ENCODE measurements at places on chromosomes 6 and 20.

- DNase-seq, result no peak
These were observed 607.4 kb downstream of the PKHD1 start for GRCh38 chr6:51480040-51480439.

GRCh38 chr6:43502666-43503065 is 7.5 kb downstream of the LRRC73 start:
- no peak for DNase-seq

DNA sequence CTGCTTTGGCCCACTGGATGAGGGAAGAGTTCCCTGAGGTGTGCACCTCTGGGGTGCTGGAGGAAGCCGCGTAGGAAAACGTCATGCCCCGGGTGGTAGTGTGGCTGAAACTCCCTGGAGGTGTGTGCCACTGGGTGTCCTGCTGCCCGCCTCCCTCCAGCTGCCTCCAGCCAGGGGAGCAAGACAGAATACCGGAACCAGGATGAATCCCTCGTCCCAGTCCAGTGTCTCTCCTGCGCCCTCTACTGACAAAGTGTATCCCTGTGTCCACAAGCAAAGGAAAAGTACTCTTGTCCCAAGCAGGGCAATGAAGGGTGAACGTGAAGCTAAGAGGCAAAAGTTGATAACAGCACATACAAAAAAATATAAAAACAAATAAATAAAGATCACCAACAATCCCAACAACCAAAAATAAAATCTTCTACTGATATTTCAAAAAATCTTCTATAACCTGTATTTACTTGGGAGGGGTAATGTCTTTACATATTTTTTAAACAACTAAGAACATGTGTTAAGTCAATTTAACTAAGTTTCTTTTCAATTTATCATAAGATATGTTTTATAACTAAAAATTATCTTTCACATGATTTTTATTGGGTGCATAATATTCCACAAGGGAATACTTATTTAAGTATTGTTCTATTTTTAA is 437.6 kb downstream of the MAFB start:
- no peak for DNase-seq

DNA sequence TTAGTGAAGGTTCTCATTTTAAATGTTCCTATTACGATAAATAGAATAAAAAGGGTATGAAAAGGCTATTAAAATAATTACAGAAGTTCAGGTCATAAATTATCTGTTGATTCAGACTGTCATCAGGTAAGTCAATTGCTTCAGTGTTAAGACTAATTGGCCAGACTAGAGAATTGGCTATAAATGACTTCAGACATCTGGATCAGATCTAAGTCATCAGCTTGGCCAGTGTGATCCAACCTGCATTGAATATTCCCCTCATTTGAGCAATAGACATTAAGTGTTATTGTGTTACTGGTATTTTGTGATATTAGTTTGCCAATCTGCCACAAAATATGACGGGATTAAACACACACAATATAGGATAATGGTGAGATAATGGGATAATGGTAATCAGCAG is 377.6 kb upstream of the CITED2 start:
- no peak for DNase-seq

DNA sequence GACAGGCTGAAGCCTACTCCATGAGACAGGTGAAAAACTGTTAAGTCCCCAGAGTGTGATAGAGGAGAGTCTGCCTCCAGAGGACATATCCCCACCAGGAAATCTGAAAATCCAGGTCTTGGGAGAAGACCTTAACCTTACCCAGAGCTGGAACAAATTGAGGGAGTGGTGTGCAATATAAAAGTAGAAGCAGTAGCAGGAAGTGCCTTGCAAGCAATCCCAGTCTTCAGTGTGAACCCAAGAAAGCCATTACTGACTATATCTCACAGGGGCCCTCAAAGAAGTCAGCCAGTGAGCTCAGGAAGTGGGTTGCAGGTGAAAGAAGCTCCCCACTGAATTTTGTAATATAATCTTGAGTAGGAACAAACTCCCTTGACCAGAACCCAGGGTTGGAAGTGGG is 41.9 kb upstream of the PKIB start:
- DNase-seq, result no peak

GRCh38 chr6:37171970-37172812 is 2.2 kb downstream of the PIM1 start:
- DNase-seq, result peak; percentile 82

DNA sequence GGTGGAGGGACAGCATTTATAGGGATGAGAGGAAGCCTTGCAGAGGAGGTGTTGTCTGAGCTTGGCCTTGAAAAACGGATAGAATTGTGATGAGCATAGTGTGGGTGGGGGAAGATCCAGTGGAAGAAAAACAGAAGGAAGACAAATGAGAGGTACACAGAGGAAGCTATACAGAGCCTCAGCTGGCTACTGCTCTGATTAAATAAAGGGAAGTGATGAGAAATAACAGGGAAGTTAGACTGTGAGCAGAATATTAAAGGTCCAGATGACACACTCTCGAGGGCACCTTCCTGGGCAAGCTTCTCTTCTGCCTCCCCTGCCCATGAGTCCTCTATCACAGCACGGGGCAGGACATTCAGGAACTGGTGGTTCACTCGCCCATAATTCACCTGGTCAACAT is 182.3 kb downstream of the KIF16B start:
- DNase-seq, result no peak

DNA sequence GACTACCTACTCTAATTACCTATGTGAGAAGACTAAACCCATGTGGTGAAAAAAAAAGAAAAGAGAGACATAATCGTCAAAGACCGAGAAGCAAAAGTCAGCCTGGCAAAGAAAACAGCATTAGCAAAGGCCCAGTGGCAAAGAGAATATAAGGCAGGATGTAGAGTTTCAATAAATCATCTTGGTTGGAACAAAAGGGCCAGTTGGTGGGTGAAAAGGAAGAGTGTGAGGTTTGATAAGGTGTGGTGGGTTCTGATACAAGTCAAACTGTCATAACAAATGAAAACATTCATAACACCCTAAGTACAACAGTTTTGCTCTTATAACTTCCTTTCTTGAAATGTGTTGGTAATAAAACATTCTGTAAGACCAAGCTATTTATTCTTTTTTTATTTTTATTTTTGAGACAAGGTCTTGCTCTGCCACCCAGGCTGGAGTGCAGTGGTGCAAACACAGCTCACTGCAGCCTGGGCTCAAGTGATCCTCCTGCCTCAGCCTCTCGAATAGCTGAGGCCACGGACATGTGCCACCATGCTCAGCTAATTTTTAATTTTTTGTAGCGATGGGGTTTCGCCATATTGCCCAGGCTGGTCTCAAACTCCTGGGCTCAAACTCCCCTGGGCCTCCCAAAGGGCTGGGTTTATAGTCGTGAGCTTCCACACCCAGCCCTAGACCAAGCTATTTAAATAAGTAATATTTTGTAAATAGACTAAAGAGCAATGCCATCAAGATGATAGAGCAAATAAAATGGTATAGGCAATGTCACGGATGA is 18.9 kb upstream of the GTF3C6 start:
- DNase-seq, result no peak

DNA sequence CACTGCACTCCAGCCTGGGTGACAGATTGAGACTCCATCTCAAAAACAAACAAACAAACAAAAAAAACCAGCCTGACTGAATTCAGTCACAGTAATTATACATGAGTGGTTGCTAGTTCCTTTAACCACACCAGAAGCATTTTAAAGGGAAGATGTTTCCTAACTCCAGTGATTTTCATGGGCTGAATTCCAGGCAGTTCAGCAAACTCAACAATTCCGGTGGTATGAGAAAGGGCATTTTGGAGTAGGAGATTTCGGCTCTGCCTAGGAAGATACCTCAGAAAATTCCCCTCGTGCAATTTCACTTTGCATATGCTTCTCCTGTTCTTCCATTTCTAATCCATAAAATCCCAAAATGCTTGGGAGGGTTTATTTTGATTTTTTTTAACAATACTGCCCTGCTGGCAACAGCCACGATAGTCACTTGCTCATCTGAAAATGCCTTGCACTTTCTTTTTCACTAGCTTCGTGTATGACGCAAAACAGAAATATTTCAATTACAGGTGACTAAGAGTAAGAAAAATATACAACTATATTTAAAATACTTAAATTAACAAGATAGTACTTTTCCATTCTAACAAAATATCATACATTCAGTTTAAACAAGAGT is 48.3 kb upstream of the IPCEF1 start:
- DNase-seq, result no peak

GRCh38 chr6:102026649-102027048 is 633.1 kb downstream of the GRIK2 start:
- DNase-seq, result no peak

GRCh38 chr20:50272030-50272723 is 81.5 kb downstream of the CEBPB start:
- DNase-seq, result no peak

- DNase-seq, result no peak
These were observed 393.2 kb upstream of the SOX4 start for GRCh38 chr6:21200134-21200870.

DNA sequence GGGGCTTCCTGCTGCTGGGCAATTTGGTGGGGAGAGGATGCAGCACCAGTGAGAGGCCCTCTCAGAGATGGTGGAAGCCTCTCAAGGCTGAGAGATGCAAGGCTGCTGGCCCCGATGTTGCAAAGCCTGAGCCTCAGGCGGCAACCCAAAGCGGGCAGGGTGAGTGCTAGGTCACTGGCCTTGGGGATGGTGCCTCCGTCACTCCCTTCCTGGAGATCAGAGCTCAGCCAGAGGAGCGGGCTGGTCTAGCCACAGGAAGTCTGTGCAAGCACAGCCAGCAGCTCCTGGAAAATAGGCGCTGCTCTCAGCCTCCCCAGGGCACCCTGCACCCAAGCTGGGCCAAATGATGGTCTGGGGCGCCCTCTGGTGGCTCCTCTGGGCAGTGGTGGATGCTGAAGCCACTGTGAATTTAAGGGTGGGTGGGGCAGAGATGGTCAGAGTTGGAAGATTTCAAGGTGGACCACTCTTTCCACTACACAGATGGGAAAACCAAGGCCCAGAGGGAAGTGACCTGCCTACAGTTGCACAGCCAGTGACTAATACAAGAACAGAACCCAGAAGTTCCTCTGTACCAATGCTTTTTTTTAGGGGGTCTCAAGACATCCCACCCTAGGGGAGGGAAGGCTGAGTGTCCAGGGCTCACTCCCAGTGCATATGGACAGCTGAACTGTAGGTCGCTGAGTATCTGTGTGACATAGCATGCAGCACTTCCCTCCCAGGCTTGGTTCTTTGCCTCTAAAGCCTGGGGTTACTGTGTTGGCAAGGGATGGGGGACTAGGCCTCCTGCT is 20.8 kb downstream of the C20orf203 start:
- DNase-seq, result peak; percentile 76

- no peak for DNase-seq
These were observed 507.6 kb downstream of the HAO1 start for GRCh38 chr20:7432612-7433011.

GRCh38 chr20:16553101-16553500 is 20.1 kb downstream of the KIF16B start:
- no peak for DNase-seq

DNA sequence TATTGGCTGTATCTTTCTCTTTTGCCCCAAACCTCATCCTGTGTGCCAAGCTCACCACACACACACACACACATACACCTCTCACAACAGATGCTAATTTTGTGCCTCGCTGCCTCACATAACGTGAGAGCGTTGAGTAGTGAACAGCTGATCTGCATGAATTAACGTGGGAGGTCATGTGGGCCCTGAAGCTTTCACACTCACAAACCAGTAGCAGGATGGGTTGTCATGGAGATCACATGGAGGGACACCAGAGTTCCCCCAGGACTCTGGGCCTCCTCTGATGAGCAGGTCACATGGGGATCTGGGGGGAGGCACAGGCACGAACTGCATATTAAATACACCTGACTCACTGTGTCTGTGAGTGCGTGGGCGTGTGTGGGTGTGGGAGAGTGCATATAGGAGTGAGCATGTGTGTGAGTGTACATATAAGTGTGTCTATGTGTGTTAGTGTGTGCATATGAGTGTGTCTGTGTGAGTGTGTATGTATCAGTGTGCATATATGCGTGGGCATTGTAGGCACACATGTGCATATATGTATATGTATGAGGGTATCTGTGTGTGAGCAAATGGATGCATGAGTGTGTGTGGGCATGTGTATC is 62.7 kb upstream of the SULF2 start:
- no peak for DNase-seq

DNA sequence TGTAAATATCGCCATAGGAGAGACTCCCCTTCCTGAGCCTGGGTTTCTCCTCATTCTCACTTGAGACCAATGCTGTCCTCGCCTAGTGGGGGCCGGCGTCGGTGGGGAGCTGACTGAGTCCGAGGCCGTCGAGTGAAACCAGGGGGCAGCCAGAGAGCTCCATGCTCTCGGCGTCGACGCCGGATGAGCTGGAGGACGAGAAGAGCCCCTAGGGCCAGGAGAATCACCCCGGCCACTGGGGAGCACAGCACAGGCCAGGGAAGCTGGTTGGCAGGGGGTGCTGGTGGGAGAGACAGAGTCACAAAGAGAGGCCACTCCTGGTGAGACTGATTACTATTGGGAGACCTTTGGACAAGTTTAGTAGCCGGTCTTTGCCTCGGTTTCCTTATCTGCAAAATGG is 6.4 kb upstream of the GPSM3 start:
- DNase-seq, result no peak

DNA sequence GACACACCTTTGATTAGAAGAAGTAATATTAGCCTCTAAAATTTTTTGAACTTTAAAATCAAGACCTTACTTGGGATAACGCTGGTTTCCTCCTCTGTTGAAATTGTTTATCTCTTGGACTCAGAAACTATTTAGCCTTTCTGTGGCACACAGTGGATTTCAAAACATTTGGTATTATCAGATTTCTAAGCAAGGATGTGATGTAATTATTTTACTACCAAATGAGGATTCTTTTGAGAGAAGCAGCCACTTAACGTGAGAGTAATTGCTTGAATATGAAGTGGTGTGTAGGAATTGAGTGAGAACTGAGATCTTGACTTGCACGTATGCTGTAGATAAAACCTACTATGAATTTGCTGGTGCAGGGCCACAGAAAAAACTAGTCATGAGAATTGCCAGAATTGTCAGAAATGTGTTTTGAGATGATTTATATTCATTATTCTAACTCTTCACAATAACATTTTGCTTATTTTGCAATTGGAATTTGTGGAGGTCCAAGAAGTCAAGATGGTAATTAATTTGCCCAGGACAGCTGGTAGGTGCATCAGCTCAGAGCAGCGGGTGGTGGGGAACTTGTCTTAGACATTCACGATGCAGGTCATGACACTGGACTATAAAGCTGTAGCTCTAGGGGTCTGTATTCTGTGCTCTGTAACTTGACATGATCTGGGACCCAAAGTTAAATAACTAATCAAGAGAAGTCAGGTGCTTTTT is 53.4 kb downstream of the AKAP12 start:
- no peak for DNase-seq

- no peak for DNase-seq
These were observed 199.8 kb upstream of the POU3F2 start for GRCh38 chr6:98634569-98634968.
